ENCODE measurements at places on chromosomes 1 and 21. TPM values are rescaled to one million over a fixed set of nuclear protein-coding genes. Genes with fewer than 3 reads are reported as not detected.

CIART gene
- total RNA-seq = 3.6 TPM

- DNase-seq = no peak
These were observed 111.4 kb downstream of the HHAT start for GRCh38 chr1:210440081-210440480.

SELP gene
- total RNA-seq = not detected

DNA sequence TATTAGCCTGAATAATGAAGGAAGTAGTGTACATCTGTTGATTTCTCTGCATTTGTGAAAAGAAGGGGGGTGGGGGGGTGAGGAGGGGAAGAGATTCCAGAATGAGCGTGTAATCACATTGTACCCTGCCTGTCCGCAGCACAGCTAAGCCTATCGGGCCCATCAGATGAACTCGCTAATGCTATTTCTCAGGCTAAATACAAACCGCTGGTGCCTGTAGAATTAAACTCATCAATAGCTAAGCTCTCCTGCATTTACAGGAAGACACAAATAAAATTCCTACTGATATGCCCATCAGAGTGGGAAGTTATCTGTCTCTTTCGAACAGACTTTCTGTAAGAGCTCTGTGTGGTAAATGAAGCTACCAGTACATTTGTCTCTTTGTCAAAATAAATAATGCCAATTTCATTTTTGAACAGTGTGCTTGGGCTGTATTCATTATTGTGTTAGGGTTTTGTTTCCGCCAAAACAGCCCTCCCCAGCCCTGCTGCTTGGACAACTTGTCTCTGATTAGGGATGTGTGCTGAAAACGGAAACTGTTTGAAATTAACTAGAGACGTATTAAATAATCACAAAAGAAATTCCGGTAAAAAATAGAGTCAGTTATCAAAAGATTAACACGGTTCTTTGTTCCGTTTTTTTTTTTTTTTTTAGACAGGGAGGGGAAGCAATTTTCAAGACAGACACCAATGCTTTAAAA is 305.4 kb downstream of the TTLL7 start:
- no peak for DNase-seq

CD1E gene
- not detected for total RNA-seq

GRCh38 chr21:41783476-41784180 is 16.8 kb upstream of the RIPK4 start:
- no peak for DNase-seq

GRCh38 chr21:46157987-46158451 is 2.6 kb upstream of the FTCD start:
- no peak for DNase-seq

LDLRAD2 gene
- not detected for total RNA-seq

NEK2 gene
- total RNA-seq = 36.4 TPM

GRCh38 chr1:33358114-33358794 is 37.4 kb upstream of the A3GALT2 start:
- no peak for DNase-seq

CHD1L gene
- total RNA-seq = 28.0 TPM

DNA sequence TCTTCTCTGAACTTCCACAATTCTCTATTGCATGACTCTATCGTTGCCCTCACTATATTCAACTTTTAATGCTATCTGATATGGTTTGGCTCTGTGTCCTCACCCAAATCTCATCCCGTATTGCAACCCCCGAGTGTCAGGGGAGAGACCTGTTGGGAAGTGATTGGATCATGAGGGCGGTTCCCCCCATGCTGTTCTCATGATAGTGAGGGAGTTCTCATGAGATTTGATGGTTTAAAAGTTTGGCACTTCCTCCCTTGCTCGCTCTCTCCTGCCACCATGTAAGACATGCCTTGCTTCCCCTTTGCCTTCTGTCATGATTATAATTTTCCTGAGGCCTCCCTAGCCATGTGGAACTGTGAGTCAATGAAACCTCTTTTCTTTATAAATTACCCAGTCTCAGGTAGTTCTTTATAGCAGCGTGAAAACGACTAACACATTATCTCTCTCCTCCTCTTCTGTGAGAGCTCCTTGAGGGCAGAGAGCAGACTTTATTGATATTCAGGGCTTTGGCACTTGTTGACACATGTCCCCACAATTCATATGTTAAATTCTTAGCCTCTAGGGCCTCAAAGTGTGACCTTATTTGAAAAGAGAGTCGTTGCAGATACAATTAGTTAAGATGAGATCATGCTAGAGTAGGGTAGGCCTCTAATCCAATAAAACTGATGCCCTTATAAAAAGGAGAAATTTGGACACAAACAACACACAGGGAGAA is 52.1 kb downstream of the ADCY10 start:
- DNase-seq = no peak

RXRG gene
- total RNA-seq = not detected

SYTL1 gene
- 27.6 TPM for total RNA-seq

DNA sequence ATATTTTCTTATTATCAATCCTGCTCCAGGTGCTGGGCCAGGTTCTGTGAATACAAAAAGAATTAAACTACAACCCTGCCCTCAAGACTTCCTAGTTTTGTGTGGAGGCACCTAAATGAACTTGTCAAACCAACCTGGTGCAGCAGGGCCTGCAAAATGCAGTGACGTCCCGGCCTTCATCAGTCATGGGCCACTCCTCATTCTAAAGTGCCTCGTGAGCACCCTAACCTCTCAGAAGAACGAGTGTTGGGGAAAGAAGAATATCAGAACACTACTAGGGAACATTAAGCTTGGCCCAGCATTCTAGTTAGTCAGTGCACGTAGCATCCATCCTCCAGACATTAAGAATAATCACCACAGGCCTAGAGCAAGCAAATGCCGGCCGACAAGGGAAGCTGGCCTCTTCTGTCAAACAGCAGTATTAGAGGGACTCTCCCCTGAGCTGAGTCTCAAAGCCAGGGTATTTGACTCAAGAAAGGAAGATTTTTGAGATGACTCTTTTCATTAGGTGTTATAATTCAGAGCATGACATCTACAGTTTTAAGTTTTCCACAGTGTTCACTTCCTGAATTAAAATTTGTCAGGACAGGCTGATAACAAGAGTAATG is 137.9 kb downstream of the SLC45A1 start:
- DNase-seq = no peak

RGS21 gene
- total RNA-seq = not detected

- no peak for DNase-seq
These were observed 800 bp downstream of the DR1 start for GRCh38 chr1:93346421-93346993.

DNA sequence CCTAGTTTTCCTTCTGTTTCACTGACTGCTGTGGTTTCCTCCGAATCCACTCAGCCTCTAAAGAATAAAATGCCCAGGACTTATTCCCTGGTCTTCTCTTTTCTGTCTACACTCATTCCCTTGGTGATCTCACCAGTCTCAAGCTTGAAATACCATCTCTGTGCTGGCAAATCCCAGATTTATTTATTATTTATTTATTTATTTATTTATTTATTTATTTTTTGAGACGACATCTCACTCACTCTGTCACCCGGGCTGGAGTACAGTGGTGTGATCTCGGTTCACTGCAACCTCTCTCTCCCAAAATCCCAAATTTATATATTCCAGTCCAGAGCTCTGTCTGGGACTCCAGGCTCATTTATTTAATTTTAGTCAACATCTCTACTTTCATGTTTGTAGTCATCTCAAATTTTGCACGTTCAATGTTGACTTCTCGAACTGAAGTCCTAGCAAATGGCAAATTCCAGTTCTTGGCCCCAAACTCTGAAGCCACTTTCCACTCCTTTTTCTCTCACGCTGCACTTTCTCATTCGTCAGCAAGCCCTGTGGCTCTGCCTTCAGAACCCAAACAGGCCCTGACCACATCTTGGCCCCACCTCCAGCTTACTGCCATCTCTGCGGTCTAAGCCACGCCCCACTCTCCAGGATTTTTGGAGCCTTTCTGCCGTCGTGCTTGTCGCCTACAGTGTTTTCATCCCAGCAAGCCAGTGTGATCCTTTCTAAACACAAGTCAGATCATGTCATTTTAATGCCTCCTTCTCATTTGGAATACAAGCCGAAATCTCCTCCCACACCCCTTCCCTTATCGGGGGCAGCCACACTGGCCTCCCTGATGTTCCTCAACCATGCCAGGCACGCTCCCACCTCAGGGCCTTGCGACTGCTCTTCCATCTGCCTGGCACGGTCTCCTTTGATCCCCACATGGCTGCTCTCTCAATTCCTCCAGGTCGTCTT is 14.2 kb upstream of the TENT5B start:
- DNase-seq = no peak

DNA sequence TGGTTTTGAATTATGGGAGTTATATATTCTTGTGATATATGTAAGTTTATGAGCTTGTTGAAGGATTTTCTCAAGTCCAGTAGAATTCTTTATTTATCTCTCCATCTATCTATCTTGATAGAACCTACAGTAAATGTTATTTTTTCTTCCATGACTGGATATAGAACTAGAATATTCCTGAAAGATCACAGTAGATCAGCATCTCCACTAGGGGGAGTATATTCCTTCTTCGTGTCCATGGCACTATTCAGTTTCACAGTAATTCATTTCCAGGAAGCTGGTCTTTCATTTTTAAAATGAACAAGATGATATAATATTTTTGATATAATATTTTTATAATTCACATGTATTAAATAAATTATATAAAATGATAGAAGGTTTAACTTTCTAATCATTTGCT is 18.8 kb downstream of the TMPRSS15 start:
- DNase-seq = no peak

GRCh38 chr1:79741720-79742421 is 735.3 kb upstream of the ADGRL4 start:
- no peak for DNase-seq

DNA sequence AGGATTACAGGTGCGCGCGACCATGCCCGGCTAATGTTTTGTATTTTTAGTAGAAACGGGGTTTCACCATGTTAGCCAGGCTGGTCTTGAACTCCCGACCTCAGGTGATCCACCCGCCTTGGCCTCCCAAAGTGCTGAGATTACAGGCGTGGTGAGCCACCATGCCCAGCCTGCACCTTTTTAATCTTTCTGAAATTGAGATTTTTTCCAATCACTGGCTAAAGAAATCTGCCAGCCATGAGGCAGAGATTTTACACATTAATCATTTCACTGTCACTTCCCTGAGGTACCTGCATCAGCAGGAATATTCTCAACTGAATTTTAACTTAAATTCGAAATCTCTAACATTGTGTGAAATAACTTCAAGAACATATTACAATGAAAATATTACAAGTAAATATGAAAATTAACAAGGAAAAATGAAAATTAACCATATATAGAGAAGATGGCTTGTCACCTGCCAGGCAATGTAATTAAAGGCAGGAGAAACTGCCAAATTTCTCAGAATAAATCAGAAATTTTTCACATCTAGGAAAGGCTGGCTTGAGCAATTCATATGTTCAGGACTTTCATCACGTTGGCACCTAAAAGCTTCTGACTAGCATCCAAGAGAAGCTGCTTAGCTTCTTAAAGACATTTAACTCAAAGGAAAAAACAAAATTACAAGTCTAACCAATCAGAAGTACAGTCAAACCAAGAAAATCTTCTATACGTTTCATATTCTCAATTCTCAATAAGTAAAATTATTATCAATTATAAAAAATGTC is 5.9 kb downstream of the ANKRD13C start:
- DNase-seq = no peak

GRCh38 chr21:16678429-16679160 is 834.2 kb upstream of the CXADR start:
- DNase-seq = no peak

RPE65 gene
- not detected for total RNA-seq

HHAT gene
- 10.9 TPM for total RNA-seq
